Progenitor cell of endocrine pancreas (in vitro differentiated cells): ENCODE measurements at places on chromosomes 12 and 14.

DNA sequence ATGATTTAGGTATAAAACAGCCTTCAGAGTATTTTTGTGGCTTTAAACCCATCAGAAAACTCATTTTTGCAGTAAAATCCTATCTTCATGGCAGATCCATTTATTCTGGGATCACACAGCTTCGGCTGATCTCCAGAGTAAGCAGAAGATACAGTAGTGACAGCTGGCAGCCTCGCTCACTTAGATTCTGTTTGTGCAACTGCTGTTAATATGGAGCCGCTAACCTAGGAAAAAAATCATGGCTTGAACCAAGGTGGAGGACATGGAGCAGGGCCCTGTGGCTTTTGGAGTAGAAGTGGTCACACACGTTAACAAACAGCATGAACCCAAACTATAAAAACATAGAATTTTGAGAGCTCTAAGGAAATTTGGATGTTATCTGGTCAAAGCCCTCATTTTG is 137.2 kb upstream of the ARHGAP5 start:
- no peak for DNase-seq

- no peak for DNase-seq
Observed at GRCh38 chr12:45509187-45509586, 220.3 kb upstream of the ARID2 start.

DNA sequence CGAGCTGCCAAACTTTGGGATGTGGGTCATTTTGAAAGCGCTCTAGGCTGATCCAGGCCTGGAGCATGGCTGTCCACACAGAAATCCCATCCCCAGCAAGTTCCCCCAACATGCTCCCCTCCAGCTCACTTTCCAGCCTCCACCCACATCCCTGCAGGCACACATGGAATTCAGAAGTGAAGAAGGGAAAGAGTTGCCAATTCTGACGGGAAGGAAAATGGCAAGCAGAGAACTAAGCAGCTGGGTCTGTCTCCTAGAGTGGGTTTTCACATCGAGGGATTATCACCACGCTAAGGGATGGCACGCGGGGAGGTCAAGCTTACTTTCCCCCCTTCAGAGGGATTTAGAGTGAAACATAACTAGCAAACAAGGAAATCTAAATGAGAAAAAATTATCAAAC is 142.3 kb downstream of the RIMBP2 start:
- DNase-seq: no peak

DNA sequence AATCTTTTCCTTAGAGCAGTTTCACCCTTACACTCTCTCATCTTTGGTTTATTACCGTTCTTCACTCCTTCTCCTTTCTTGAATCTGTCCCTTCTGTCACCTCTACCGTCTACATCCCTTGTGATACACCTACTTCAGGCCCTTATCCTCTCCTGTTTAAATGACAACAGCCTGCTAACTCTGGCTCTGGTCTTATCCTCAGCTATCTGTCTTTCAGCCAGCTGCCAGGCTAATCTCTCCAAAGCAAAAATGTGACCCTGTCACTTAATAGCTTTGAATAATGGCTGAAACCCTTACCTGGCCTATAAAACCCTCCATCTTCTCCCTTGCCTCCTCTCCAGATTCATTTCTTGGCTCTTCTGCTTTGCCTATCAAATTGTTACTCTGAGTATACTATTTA is 32.3 kb downstream of the BEST3 start:
- no peak for DNase-seq

DNA sequence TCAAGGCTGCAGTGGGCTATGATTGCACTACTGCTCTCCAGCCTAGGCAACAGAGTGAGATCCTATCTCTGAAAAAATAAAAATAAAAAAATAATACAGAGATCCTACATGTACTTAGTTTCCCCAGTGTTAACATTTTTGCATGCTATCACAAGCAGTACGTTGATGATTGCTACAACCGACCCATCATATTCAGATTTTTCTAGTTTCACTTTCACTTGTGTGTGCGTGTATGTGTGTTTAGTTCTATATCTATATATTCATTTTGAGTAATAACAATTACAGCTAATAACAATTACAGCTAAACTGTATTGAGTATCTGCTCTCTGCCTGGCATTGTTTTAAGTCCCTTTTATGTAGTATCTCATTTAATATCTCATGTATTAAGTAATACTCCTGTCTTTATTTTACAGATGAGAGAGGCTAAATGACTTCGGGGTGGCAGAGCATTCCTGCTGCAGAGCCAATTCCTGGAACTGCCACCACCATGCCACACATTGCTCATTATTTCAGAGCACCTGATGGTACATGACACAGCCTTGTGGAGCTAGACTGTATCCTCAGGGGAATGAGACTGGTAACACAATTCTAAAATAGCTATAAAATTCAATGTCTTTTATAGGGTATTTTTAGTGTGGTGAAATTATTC is 153.1 kb downstream of the BCAT1 start:
- no peak for DNase-seq

GRCh38 chr12:64782191-64782876 is 23.1 kb upstream of the GNS start:
- DNase-seq: no peak

- no peak for DNase-seq
Observed at GRCh38 chr14:56004323-56004722, 113.9 kb upstream of the PELI2 start.
